ENCODE measurements at places on chromosomes 5 and 9.

DNA sequence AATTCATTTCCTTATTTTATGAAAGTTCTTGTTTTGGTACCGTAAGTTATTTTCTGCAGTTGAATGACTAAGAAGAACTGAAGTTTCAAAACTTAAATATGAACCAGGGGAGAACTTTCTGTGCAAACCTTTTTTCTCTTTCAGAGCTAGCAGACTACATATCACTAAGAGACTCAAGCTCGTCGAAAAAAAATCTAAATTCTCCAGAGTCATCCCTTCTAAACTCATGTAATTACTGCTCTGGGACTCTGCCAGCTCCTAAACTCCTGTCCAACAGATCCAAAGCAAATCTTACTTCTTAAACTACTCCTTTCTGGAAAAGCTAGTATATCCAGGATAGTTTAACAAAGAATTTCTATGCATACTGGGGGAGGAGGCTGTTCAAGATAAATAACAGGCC, 87.0 kb upstream of the NR5A1 start:
- DNase-seq = no peak

DNA sequence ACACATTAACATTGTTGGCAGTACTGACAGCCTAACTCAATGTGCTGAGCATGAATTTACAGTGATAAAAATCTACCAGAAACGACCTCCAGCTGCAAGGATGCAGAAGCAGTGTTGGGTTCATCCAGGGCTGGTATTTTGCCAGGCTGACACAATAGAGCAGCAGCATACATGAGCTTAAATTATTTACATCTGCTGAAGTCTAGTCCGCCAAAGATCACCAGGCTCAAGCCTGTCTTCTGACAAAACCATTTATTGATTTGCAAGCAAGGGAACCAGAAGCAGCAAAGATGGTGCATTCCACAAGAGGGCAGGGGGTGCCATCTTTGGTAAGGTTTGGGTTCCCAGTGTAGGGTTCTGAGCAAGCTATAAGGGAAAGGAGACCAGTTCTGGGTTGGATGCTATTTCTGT, 8.7 kb upstream of the C5orf34 start:
- DNase-seq = no peak

DNA sequence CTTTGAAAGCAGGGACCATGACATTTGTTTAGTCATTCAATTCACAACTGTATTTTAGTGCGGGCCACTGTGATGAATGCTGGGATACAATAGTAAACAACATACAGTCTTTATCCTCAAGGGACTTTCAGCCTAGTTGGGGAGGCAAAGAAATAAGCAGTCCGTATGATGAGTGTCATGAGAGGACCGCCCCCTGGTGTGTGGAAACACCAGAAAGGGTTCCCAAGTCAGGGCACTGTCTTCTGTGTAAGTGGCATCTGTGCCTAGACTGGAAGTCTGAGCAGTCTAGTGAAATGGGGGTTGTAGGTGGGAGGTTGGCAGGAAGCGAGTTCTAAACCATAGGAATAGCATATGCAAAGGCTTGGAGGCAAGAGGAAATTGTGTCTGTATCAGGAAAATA, 6.8 kb downstream of the C9orf43 start:
- no peak for DNase-seq

GRCh38 chr5:174553556-174553955, 170.8 kb upstream of the MSX2 start:
- no peak for DNase-seq

DNA sequence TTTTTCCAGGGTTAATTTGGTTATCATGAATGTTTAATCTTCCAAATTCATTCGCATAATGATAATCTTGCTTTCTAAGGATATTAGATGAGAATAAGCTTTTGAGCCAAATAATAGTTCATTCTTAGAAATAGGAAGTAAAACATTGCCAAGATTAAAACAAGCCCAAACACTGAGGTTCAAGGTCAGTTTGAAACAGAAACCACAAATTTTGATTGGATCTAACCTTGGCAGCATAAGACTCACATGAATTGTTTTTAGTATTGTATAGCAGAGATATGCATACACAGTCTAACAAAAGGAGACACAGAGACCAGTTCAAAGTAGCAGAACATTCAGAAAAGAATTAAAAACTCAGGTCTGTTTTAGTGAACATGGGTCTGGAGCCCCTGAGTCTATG, 43.4 kb upstream of the VCAN start:
- no peak for DNase-seq

GRCh38 chr9:89770531-89771174, 165.8 kb downstream of the GADD45G start:
- no peak for DNase-seq

- no peak for DNase-seq
Measured at GRCh38 chr5:161373345-161373707, 173.2 kb downstream of the GABRB2 start.

DNA sequence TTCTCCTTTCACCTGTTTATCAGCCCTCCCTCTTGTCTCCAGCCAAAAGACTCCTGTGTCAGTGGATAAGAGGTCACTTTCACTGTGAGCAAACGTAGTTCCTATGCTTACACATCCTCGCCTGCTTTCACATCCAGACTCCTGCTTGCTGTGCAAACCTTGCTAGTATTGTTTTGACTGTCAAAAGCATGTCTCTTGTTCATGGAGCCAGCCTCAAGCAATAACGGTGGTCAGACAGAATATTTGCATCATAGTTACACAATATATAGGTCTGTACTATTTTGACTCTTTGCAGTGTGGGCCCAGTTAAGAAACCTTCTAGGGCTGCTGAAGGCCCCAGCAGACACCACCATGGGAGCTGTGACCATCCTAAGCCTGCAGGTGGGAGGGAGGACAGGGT, 420.0 kb downstream of the SEMA5A start:
- DNase-seq = no peak

DNA sequence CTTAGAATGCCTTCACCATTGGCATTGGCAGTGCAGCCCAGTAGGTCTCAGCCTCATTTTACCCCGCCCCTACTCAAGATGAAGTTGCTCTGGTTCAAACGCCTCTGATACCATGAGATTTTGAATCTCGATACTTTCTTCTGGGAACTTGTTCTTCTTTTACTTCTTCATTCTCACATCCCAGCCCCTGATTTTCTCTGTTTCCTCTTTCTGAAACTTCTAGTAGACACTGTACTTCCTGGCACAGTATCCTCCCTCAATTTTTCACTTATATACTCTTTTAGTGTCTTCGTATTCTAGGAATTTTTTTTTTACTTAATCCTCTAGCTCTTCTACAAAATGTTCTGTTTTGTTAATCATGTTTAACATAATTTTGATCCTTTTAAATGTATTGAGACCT, 13.1 kb upstream of the ZNF79 start:
- no peak for DNase-seq

- no peak for DNase-seq
Measured at GRCh38 chr9:27638716-27639115, 65.4 kb upstream of the C9orf72 start.

GRCh38 chr5:114362977-114363761, 1.3 kb downstream of the KCNN2 start:
- no peak for DNase-seq

- no peak for DNase-seq
Measured at GRCh38 chr5:179321206-179321987, 23.9 kb downstream of the ADAMTS2 start.

- no peak for DNase-seq
Measured at GRCh38 chr5:15683332-15683731, 183.4 kb downstream of the FBXL7 start.

DNA sequence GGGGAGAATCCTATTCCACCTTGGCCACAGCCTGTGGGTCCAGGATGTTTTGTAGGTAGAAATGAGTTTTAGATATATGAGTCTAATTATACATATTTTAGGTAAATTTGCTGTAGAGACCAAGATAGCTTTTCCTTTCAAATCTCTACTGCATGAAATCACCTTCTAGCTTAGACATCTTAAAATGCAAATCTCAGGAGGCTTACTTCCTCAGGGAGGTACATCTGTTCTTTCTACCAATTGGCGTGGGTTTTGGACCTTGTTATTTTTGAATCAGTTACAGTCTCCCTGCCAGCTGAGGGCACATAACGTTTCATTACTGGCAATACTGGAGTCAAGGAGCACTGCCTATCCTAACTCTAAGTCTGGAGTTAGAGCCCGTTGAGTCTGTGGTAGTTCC, 28.7 kb upstream of the MAST4 start:
- DNase-seq = no peak

GRCh38 chr5:117547192-117547591, 972.6 kb upstream of the SEMA6A start:
- no peak for DNase-seq

GRCh38 chr9:78515108-78515507, 218.2 kb downstream of the PSAT1 start:
- no peak for DNase-seq
